ENCODE measurements at places on chromosomes 11 and 22. TPM values are rescaled to one million over a fixed set of nuclear protein-coding genes. Genes with fewer than 3 reads are reported as not detected.

Gene SNU13
- total RNA-seq: 163 TPM

Gene MRGPRX4
- total RNA-seq: not detected

Gene NXPE4
- total RNA-seq: not detected

Gene CRYAB
- 6.1 TPM for total RNA-seq

Gene C1QTNF5
- 1.9 TPM for total RNA-seq

Gene ANO9
- 10.2 TPM for total RNA-seq

Gene CXCR5
- total RNA-seq: not detected

Gene MPZL2
- total RNA-seq: 4.2 TPM

Gene LRRC56
- total RNA-seq: 0.54 TPM

DNA sequence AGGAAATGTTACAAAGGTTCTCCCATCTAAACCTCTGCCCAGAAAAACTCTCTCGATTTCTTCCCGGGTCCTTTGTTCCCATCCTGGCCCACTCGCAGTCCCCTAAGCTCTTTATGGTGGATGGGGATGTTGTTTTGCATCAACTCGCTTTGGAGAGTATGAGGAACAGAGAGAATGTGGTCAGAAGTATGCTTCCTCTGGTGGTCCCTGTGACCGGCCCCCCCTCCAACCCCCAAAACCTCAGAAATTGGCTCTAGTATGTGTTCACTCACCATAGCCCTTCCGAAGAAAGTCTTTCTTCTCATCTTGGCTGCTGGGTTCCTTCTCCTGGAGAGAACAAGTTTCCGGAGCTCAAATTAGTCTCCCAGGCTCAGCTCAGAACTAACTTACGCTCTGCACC lies 54.4 kb downstream of the GRAMD1B start:
- no peak overlapping the region for H3K4me3 ChIP-seq
- no peaks in the 10 kb centered on the region for H3K36me3 ChIP-seq
- H3K27me3 ChIP-seq: no peaks in the 10 kb centered on the region
- no peak overlapping the region for H3K27ac ChIP-seq

GRCh38 chr11:116842909-116843308 lies 5.5 kb upstream of the APOA1 start:
- no peak for DNase-seq
- no peak overlapping the region for H3K4me3 ChIP-seq
- H3K27me3 ChIP-seq: no peaks in the 10 kb centered on the region
- no peaks in the 10 kb centered on the region for H3K4me1 ChIP-seq
- H3K36me3 ChIP-seq: no peaks in the 10 kb centered on the region

DNA sequence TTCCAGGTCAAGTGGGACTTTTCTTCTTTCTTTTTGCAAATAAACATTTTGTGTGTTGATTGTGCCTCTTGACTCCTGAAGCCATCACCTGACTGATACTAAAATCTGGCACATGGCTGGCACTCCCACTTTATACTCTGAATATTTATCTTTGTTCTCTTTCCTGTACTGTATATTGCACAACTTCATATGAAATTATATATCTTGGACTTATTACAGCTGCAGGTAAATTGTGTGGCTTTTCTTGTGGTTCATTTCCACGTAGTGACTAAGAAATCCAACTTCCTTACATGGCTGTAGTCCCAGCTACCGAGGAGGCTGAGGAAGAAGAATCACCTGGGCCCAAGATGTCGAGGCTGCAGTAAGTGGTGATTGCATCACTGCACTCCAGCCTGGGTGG lies 23.7 kb upstream of the OR5B12 start:
- no peak overlapping the region for H3K4me3 ChIP-seq
- H3K27me3 ChIP-seq: no peaks in the 10 kb centered on the region
- H3K36me3 ChIP-seq: no peaks in the 10 kb centered on the region
- H3K4me1 ChIP-seq: no peaks in the 10 kb centered on the region
- H3K27ac ChIP-seq: no peak overlapping the region

- DNase-seq: no peak
- no peak overlapping the region for H3K4me3 ChIP-seq
- no peaks in the 10 kb centered on the region for H3K36me3 ChIP-seq
- no peak overlapping the region for H3K27ac ChIP-seq
- no peaks in the 10 kb centered on the region for H3K4me1 ChIP-seq
These were observed 460.9 kb upstream of the KIRREL3 start for GRCh38 chr11:127461241-127462064.

GRCh38 chr11:42778193-42778592 lies 533.6 kb upstream of the API5 start:
- DNase-seq: peak; percentile 54
- no peaks in the 10 kb centered on the region for H3K27me3 ChIP-seq
- H3K36me3 ChIP-seq: no peaks in the 10 kb centered on the region
- H3K4me1 ChIP-seq: no peaks in the 10 kb centered on the region
- H3K27ac ChIP-seq: no peak overlapping the region

DNA sequence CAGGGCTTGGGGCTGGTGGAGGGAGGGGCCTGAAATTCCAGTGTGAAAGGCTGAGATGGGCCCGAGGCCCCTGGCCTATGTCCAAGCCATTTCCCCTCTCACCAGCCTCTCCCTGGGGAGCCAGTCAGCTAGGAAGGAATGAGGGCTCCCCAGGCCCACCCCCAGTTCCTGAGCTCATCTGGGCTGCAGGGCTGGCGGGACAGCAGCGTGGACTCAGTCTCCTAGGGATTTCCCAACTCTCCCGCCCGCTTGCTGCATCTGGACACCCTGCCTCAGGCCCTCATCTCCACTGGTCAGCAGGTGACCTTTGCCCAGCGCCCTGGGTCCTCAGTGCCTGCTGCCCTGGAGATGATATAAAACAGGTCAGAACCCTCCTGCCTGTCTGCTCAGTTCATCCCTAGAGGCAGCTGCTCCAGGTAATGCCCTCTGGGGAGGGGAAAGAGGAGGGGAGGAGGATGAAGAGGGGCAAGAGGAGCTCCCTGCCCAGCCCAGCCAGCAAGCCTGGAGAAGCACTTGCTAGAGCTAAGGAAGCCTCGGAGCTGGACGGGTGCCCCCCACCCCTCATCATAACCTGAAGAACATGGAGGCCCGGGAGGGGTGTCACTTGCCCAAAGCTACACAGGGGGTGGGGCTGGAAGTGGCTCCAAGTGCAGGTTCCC lies at the start of gene APOC3:
Gene APOC3 (plus strand): TSS at position 383 of the 659 bp plus-strand sequence. CDS start 676 bp downstream, outside the sequence.
- H3K27ac ChIP-seq: no peak within 1 kb of the TSS
- no peaks in the 10 kb centered on the region for H3K27me3 ChIP-seq
- no peak for DNase-seq
- H3K36me3 ChIP-seq: no peaks in the 10 kb centered on the region

GRCh38 chr11:110857892-110858546 lies 145.8 kb upstream of the ARHGAP20 start:
- H3K27me3 ChIP-seq: no peaks in the 10 kb centered on the region
- no peak overlapping the region for H3K27ac ChIP-seq
- DNase-seq: no peak
- H3K4me1 ChIP-seq: 0 out of 2 replicates have a peak, but pooled peaks cover 5% of the 10 kb centered on the region
- H3K4me3 ChIP-seq: no peak overlapping the region

GRCh38 chr22:37287550-37287951 lies 5.2 kb downstream of the CYTH4 start:
- peaks cover 15% of the 10 kb centered on the region for H3K4me1 ChIP-seq
- no peaks in the 10 kb centered on the region for H3K27me3 ChIP-seq
- DNase-seq: no peak
- no peaks in the 10 kb centered on the region for H3K36me3 ChIP-seq
- no peak overlapping the region for H3K27ac ChIP-seq

DNA sequence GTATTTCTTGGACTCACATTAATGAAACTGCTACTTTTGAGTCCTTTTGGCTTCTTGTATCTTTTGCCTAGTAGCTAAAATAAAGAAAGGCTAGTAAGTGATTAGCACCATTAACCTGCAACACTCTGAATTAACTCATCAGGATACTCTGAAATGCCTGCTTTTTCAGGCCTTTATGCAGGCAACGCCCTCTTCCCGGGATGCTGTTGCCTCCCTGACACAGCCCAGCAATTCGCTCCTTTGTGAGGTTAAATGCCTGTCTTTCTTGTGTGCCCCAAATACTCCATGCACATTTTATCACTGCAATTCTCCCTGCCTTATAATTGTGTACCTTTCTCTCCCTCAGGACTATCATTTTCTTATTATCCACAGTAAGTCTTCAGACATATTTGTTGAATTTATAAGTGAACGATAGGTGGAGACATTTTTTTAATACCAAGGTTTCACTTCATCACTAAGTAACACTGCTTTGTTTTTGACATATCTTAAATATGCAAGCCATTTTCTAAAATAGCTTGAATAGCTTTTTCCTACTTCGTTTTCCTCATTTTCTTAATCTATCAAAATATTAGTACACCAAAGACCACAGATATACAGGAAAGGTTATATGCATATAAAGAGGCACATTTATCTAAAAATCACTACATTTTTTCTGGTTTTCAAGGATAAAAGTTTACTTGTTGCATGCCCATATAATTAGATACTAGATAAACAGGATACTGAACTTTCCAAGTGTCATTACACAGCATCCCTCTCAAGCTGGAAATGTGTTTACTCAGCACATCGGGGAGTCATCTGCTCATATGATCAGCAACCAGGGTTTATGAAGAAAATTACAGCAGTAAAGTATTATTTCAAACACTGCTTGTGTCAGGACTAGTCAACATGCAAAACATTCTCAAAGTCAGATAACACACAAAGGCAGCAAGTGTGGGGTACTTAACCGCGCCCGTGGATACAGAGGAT lies 48.5 kb upstream of the DDI1 start:
- no peak overlapping the region for H3K4me3 ChIP-seq
- H3K27me3 ChIP-seq: no peaks in the 10 kb centered on the region
- peak; percentile 56 for DNase-seq
- 0 out of 2 replicates have a peak, but pooled peaks cover 3% of the 10 kb centered on the region for H3K4me1 ChIP-seq
- no peaks in the 10 kb centered on the region for H3K36me3 ChIP-seq

GRCh38 chr11:62593434-62594044 lies 2.2 kb upstream of the TUT1 start:
- H3K4me1 ChIP-seq: peaks cover 12% of the 10 kb centered on the region
- DNase-seq: peak; percentile 93
- H3K27ac ChIP-seq: no peak overlapping the region
- peaks cover 29% of the 10 kb centered on the region for H3K36me3 ChIP-seq

- no peaks in the 10 kb centered on the region for H3K36me3 ChIP-seq
- no peak for DNase-seq
- no peak overlapping the region for H3K4me3 ChIP-seq
These were observed 36.0 kb upstream of the LDLRAD3 start for GRCh38 chr11:35907648-35908431.

DNA sequence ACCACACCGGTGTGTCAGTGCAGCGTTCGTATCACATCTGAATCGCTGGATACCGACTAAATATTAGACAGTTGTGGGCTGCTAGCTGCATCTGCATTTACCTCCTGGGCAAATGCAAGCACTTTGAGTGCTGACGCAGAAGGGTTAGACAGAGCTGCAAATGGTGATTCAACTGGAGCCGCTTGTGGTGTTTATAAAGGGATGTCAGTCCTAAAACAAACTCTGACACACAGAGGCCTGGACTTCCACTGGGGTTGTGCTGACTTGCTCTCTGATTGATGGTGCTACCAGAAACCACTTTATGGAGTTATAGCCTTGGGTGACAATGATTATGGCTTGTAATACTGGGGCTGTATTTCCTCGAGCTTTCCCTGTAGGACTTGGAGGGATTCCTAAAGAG lies 374.4 kb downstream of the NTM start:
- H3K27me3 ChIP-seq: no peaks in the 10 kb centered on the region
- no peak overlapping the region for H3K27ac ChIP-seq
- no peaks in the 10 kb centered on the region for H3K36me3 ChIP-seq

DNA sequence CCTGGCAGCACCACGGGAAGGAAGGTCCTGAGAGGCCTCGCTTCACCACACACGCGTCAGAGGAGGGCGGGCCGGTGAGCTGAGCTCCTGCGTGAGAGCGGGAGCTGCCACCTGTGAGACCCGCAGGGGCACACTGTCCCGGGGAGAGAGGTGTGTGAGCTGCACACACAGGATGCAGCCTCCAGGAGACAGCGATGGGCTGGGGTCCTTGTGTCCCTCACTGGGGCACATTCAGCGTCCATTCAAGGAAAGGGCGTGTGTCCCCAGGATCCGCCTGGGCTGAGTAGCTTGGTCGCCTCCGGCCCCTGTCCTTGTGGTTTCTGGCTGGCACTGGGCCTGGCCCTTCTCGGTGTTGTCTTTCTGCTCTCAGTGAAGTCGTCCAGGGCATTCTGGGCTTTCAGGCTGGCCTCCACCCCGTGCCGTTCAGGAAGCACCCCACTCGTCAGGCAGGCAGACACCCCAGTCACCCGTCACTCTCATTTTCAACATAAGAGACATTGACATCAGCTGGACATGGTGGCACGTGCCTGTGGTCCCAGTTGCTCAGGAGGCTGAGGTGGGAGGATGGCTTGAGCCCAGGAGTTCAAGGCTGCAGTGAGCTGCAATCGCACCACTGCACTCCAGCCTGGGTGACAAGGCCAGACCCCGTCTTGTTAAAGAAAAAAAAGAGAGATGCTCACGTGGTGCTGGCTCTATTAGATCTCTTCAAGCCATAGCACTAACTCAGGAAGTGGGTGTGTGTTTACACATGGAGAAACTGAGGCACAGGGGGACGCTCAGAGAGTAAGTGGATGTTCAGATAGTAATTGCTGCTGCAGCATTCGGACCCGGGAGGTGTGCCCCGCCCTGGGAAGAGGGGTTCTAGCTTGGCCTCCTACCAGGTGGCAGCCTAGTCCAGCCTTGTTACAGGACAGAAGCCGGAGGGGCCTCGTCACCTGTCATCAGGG lies 1081.6 kb downstream of the BRD1 start:
- no peak for DNase-seq
- H3K27me3 ChIP-seq: no peaks in the 10 kb centered on the region
- no peaks in the 10 kb centered on the region for H3K36me3 ChIP-seq
- H3K27ac ChIP-seq: no peak overlapping the region

GRCh38 chr11:3201112-3201581 lies 17.5 kb downstream of the MRGPRG start:
- no peak for DNase-seq
- H3K4me1 ChIP-seq: no peaks in the 10 kb centered on the region
- no peak overlapping the region for H3K4me3 ChIP-seq

DNA sequence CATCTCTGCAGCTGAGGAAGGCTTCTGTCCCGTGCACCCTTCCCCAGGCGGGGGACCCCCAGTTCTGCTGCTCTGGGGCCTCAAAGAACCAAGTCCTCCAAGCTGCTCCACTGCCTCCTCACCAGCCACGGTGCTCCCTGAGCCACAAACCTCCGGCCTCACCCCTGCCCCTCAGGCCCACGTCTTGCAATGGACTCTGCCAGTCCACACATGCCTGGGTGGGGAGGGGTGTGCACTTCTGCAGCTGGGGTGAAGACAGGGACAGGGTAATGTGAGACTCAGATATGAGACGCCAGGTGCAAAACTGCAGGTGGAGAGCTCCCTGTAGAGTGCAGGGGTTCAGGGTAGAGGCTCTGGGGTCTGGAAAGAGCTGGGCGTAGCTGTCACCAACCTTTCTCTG lies 3.2 kb upstream of the PTDSS2 start:
- no peaks in the 10 kb centered on the region for H3K27me3 ChIP-seq
- H3K4me1 ChIP-seq: peaks cover 21% of the 10 kb centered on the region
- no peaks in the 10 kb centered on the region for H3K36me3 ChIP-seq

DNA sequence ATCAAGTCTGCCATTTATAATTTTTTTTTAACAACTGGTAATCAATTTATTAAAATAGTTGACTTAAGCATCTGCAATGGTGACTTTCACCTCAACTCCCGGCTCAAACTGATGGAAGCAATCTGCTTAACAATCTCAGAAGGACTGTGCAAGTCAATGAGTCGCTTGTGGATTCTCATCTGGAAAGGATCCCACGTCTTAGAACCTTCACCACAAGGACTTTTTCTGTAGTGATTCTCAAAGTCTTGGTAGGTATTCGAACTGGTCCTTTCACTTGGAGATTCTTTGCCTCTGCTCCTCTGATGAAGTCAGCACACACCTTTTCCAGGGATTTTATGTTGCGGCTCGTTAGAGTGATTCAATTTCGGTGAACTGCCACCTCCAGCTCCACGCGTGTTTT lies 7.3 kb downstream of the RSF1 start:
- H3K4me3 ChIP-seq: no peak overlapping the region
- peaks cover 5% of the 10 kb centered on the region for H3K36me3 ChIP-seq
- H3K27me3 ChIP-seq: no peaks in the 10 kb centered on the region
- H3K27ac ChIP-seq: no peak overlapping the region
- DNase-seq: no peak

All from GM23338 (cell line).